ENCODE measurements at places on chromosomes 7 and 10. TPM values are rescaled to one million over a fixed set of nuclear protein-coding genes. Genes with fewer than 3 reads are reported as not detected.

PTN gene
- total RNA-seq = 27.8 TPM

SRGN gene
- 36.7 TPM for total RNA-seq

UNC5B gene
- total RNA-seq = 22.0 TPM

GCK gene
- total RNA-seq = 1.0 TPM

LRRC4 gene
- total RNA-seq = 0.46 TPM

PILRB gene
- 3.7 TPM for total RNA-seq

TEX47 gene
- total RNA-seq = not detected

MAGI2 gene
- 8.2 TPM for total RNA-seq

ELN gene
- 4.2 TPM for total RNA-seq

NEUROG3 gene
- total RNA-seq = not detected

ADARB2 gene
- not detected for total RNA-seq

GNAT3 gene
- not detected for total RNA-seq

EVX1 gene
- under 0.01 TPM for total RNA-seq

GRID2IP gene
- not detected for total RNA-seq

COL17A1 gene
- total RNA-seq = 0.74 TPM

MINPP1 gene
- total RNA-seq = 40.0 TPM

OR6V1 gene
- not detected for total RNA-seq

AGR2 gene
- not detected for total RNA-seq
